ENCODE measurements at places on chromosomes 5 and 9.

DNA sequence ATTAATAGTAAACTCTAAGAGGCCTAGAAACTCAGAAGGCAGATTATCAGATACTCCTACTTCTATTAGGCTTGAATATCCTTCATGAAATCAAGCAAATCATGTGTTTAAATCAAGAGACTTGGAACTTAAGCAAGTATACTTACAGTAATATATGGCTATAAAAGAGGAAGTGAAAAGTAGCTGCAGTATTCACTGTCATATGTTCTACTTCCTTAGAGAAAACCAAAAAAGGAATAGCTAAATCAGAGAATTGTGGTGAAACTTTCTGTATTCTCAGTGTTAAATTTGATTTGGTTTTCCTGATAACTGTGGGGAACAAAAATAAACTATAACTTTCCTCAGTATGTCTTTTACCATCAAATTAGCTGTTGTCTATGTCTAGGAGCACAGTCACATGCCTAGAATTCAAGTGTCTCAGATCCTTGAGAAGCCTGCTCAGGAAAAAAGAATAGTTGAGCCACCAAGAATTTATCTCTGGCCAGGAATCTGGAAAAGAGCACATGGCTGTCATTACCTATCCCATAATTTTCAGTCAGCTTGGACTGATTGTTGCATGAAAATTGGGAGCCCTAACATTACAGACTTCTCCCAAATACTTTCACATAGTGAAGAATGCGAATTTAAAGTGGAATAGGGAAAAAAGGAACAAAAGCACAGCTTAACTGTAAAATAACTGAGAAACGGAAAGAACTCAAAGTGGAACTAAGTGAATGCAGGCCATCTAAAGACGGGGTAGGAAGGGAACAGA, 1.7 kb downstream of the FKBP15 start:
- DNase-seq, result no peak

GRCh38 chr9:134814598-134815215, 65.9 kb upstream of the FCN2 start:
- DNase-seq, result peak; percentile 88

DNA sequence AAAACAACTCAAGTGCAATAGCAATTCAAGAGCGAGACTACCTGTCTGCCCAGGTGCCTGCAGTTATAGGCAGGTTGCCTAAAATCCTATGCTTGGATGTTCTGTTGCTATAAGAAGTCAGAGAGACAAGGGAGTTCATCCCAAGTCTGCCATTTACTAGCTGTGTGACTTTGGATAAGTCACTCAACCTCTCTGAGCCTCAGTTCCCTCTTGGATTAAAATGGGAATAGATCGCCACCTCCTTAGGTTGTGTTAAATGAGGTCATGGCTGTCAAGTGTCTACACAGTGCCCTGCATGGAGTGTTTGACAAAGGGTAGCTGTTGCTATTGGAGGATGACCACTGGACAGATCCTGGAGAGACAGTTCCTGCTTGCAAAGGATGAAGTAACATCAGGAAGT, 1.3 kb upstream of the ZBTB34 start:
- DNase-seq, result no peak

DNA sequence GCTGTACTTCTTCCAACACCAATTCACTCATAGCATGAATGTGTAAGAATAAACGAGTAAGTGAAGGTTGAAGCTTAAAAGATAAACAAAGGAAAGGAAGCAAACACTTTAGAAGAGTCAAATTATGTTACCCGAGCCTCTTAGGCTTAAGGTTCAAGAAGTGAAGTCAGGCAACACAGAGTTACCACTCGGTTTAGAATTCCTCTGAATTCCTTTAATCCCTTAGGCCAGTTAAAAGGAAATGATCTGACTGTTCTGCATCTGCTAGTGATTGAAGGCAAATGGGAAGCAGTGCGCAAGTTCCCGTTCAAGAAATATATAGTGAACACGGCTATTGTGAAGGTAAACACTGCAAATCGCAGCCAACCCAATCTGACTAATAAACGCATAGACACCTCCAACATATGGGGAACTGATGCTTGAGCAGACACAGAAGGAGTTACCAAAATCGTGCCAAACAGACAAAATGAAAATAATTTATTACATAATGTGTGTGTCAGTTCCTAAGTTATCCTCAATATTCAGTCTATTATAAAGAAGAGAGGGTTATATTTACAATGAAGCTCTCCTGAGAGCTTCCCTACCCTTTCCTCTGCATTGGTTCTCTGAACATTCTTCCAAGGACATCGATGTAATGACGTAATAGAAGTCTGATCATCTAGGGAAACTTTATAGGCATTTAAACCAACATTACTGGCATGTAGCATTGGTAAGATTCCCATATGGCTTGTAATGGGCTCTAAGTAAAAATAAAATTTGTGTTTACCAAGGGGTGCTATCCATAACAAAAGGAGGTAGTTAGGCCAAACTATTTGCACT, 837.1 kb upstream of the ZNF608 start:
- DNase-seq, result no peak

DNA sequence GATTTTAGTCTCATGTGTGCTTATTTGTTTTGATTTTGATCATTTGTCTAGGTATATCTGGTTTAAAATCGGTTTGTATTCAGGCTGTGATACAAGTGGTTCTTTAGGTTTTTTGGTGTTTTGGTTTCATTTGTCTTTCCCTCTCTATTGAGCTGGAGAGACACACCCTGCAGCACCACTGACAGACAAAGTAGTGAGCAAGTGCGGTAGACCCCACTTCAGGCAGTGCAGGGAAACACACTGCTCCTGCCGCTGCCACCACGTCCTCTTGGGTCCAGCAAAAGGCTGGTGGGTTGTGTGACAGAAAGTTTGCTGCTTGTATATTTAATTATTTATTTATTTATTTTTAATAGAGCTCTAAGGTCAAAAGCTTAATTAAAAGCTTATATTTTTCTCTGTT, 801.0 kb downstream of the NR2F1-AS1 start:
- no peak for DNase-seq

DNA sequence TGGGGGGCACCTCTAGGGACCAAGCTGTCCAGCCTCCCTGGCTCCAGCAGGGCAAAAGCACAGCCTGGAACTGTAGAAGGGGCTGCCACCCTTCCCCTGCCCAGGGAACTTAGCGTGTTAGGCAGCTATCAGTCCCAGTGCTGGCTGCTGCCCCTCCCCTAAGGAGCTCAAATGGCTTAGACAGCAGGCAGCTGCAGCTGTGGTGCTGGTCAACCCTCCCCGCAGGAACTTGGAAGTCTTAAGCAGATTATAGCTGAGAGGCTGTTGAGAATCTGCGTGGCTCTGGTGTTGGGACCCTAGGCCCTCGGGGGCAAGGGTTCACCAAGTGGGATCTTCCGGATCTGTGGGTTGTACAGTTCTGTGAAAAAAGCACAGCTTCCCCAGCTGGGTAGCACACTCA, 536.5 kb upstream of the CDH10 start:
- DNase-seq, result no peak

DNA sequence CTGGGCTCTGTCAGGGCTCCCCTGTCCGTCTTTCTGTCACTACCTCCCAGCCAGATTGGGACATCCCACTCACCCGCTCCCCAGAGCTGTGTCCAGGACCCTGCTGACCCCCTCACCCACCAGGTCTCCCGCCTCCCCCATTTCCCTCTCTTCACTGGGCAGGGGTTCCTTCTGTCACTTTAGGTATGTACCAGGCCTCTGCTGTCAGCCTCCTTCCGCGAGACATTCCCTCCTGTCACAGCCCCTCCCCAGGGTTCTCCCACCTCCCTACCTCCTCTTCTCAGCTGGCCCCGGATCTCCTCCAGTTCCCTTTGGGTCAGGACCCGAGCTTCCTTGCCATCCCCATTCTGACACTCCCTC, 488 bp downstream of the POLR1E start:
- no peak for DNase-seq

DNA sequence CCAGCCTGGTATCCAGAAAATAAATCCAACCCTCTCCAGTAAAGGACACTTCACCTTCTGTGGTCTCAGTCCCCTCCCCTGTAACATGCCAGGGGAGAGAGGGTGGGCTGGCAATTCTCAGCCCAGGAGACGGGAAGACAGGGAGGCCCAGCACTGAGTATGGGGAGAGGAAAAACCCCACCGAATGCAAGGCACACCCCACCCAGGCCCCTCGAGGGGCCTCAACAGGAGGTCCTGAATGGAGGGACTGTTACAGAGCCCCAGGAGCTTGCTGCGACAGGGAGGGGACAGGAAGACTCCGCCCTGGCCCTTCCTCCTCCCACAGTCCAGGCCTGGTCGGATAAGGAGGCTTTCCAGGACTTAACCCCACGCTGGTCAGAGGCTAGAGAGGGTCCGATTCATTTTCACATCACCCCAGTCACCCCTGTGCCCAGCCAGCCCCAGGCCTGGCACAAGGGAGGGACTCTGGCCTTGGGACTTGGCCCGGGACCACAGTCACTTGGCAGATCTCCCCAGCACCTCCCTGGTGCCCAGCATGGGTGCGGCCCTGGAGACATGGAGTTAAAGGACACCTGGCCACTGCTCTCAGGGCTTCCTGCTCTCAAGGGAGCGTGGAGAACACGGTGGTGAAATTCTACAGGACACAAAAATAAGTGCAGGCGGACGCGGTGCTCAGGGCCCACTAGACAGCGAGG, 44.9 kb upstream of the STXBP1 start:
- DNase-seq, result peak; percentile 66

GRCh38 chr5:148846930-148847329, 20.5 kb downstream of the ADRB2 start:
- no peak for DNase-seq

DNA sequence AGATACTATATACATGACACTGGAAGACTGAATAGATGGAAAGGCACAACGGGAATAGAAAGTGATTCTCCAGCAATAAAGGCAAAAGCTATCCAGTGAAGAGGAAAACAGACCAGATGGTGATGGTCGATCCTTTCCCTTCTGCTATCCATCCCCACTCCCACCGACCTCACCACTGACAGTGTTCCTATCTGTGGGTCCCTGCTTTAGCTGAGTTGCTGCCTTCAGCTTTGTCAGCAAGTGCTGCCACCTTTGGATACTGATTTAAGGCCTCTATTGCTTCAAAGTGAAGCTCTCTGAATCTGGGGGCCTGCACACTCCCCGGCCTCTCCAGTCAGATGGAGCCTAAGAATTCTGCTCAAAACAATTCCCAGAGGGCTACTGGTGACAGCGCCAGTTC, 32.3 kb downstream of the EPB41L4A start:
- no peak for DNase-seq

DNA sequence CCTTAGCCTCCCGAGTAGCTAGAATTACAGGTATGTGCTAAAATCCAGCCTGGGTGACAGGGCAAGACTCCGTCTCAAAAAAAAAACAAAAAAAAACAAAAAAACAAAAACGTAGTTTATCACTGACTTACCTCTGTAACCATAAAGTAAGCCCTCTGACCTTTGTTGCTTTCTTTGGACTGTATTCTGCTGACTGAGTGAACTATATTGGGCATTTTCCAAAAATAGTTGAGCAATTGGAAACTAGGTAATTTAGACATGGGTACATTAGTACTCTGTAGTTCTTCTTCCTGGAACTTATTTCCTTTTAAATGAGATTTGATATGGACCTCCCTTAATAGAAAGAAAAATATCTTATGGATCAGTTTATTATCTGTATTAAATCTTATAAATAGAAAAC, 66.6 kb downstream of the ANKHD1 start:
- DNase-seq, result no peak

GRCh38 chr5:174567506-174568141, 156.8 kb upstream of the MSX2 start:
- DNase-seq, result no peak

DNA sequence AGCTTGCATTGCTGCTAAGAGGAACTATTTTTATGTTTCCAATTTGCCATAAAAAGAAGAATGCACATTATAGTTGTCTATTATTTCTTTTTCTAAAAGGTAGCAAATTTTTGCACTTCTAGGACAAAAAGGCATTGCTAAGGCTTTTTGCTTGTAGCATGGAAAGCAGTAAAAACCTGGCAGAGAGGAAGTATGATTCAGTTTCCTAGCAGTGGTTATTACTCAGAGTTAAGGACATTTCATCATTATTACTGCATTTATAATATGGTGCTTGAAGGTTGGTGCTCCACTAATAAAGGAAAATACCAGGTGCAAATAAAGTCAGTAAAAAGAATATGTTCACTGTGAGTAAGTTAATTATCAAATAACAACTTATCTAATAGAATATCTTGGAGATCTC, 179.8 kb upstream of the PLPPR1 start:
- no peak for DNase-seq

GRCh38 chr9:32430720-32431119, 46.3 kb downstream of the ACO1 start:
- peak; percentile 62 for DNase-seq

GRCh38 chr5:90097082-90097477, 312.5 kb downstream of the CETN3 start:
- no peak for DNase-seq

Data from AG20443 (cell line).